ENCODE measurements at places on chromosomes 3 and 15.

- no peak for DNase-seq
Measured at GRCh38 chr3:33541918-33542317, 101.7 kb upstream of the UBP1 start.

GRCh38 chr3:32495085-32495484 lies 7.6 kb downstream of the CMTM6 start:
- DNase-seq, result no peak

DNA sequence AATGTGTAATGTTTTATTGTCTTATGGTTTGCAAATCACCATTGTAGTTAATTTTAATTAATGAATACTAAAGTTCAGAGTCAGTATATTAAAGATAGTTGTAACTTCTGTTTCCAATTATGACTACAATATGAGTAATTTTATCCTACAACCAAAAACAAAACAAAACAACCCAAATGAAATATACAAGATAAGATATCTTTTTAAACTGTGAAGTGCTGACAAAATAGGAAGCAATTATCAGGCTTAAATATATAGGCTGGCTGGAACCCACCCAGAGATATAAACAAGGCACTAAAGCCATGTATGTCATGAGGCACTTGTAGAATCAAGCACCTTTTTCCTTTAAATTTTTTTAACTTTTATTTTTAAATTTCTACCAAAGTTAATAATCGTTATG lies 108.6 kb upstream of the LRRFIP2 start:
- DNase-seq, result no peak

- DNase-seq, result no peak
Measured at GRCh38 chr3:155605571-155605970, 139.3 kb downstream of the PLCH1 start.

DNA sequence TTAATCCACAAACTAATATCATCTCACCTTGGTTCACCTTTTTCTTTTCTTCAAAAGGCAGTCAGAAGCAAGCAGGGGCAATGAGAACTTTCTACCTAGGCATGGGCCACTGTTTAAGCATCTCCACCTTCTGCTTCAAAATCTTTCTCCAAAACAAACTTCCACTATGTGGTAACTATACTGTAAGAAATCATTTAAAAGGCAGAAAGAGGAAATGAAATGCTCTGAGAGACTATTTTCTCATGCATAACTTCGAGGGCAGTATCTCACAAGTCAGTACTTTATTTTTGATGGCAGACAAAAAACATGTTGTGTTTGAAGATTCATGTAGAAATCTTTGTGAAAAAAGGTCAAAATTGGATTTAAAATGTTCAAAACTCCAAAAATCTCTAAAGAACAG lies 419.7 kb downstream of the ZBTB20 start:
- no peak for DNase-seq

DNA sequence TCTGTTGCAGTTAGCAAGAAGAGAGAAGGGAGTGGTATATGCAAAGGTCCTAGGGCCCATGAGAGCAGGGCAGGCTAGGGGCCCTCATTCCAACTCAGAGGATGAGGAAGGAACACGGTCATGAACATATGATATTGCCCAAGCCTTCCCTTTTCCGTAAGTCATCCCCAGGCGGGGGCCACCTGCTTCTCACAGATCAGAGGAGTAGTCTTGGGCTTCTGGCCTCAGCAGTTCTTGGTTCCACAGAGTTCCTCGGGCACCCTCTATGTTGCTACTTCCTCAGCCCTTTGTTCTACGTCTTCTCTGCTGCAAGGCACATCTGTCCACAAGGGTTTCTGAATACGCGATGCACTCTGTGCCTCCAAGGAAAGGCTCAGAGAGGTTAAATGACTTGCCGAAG lies 25.3 kb downstream of the EPHB3 start:
- no peak for DNase-seq

DNA sequence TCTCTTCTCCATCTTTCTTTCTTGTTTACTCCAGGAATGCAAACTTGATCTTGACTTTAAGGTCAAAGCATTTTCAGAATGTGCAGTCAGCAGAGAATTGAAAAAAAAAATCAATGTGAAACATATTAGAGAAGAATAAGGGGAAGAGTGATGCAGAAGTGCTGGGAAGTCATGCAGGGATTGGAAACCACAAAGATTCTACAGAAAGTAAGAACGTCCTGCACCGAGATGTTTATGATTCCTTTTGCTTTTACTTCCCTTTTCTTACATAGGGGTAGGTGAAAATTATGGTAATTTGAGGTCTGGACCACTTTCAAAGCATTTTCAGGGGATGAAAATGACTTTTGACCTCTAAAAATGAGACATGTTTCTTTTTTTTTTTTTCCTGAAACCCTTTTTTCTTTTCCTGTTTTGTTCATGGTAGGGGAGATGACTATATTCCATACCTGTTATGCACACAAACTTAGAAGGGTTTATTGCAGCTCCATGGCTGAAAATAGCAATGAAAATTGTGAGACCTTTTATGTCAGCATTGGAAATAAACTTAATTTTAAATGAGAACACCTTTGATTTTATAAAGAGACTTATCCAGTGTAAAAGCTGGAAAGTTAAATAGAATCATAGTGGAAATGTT lies 623.5 kb upstream of the TBL1XR1 start:
- no peak for DNase-seq

- no peak for DNase-seq
Measured at GRCh38 chr3:75242012-75242735, 422.0 kb upstream of the FRG2C start.

GRCh38 chr3:127005864-127006500 lies 23.1 kb downstream of the PLXNA1 start:
- DNase-seq, result no peak

GRCh38 chr3:14438262-14438661 lies 35.9 kb downstream of the SLC6A6 start:
- no peak for DNase-seq

- DNase-seq, result no peak
Measured at GRCh38 chr3:21995079-21995607, 244.1 kb upstream of the ZNF385D start.

GRCh38 chr3:66082679-66083078 lies 44.0 kb upstream of the MAGI1 start:
- DNase-seq, result no peak

GRCh38 chr3:62948921-62949320 lies 73.7 kb upstream of the CADPS start:
- DNase-seq, result no peak

DNA sequence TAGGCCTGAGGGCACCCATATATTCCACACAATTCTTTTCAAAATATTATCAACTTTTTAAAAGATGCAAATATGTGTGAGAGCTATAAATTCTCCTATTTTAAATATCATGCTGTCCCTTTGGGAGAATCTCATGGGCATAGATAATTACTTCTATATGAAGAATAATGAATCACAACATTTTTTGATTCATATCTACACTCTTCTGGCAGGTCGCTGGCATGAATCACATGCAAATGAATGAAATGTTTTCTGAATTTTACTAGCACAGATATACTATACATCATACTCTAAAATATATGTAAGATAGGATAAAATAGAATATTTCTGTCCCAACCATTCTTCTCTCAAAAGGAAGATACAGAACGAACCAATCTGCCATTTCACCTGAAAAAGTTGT lies 277.7 kb upstream of the KCNH8 start:
- DNase-seq, result no peak

- no peak for DNase-seq
Measured at GRCh38 chr3:38168151-38169026, 3.1 kb downstream of the OXSR1 start.

- DNase-seq, result peak; percentile 59
Measured at GRCh38 chr3:16600780-16601536, 4.3 kb downstream of the DAZL start.

DNA sequence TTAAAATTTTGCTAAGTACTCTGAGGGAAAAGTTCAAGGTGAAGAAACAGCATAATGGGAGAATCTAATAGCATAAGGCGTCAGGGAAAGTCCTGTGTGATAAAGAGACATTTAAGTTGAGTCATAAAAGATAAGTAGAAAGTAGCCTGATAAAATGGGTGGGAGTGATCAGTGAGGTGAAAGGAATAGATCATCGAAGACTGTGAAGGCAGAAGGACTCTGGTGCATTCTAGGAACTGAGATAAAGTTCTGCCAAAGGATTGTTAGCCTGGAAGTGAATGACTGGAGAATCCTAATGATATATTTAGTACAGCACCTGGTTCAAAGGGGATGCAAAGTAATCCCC lies 149.9 kb downstream of the CFAP20DC start:
- no peak for DNase-seq

GRCh38 chr3:179606534-179607085 lies 2.0 kb downstream of the NDUFB5 start:
- DNase-seq, result no peak

DNA sequence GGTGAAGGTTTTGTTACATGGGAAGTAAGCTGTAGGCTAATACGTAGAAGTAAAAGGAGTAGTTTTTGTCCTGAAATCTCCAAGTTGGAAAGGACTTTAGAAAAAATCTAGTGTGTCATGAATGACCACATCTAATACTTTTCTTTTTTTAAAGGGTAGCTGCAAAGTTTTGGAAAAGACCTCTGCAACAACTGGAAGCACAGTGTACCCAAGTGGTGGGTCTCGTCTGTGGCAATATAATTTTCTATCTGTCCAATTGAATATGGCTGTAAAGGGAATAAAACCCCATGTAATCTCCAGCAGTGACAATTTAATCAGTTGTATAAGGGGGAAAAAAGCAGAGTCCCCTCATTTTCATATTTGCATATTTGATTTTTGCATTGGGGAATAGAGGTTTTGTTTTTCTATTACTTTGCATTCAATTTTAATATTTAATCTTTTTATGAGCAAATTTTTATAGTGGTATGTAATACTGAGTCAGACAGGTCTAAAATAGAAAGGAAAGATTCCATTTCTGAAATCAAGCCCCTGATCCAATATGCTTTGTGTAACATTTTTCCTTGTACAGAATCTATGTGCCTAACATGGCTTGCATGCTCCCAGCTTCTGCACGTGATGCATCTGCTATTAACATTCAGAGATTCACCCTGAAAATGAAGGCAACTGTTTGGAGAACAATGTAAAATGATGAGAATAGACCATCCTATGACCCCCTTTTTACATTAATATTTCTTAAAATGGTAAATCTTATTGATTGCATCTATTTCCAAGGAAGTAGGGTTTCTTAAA lies 531.4 kb downstream of the ZIC1 start:
- no peak for DNase-seq

- no peak for DNase-seq
Measured at GRCh38 chr15:37016231-37016630, 84.1 kb downstream of the MEIS2 start.

DNA sequence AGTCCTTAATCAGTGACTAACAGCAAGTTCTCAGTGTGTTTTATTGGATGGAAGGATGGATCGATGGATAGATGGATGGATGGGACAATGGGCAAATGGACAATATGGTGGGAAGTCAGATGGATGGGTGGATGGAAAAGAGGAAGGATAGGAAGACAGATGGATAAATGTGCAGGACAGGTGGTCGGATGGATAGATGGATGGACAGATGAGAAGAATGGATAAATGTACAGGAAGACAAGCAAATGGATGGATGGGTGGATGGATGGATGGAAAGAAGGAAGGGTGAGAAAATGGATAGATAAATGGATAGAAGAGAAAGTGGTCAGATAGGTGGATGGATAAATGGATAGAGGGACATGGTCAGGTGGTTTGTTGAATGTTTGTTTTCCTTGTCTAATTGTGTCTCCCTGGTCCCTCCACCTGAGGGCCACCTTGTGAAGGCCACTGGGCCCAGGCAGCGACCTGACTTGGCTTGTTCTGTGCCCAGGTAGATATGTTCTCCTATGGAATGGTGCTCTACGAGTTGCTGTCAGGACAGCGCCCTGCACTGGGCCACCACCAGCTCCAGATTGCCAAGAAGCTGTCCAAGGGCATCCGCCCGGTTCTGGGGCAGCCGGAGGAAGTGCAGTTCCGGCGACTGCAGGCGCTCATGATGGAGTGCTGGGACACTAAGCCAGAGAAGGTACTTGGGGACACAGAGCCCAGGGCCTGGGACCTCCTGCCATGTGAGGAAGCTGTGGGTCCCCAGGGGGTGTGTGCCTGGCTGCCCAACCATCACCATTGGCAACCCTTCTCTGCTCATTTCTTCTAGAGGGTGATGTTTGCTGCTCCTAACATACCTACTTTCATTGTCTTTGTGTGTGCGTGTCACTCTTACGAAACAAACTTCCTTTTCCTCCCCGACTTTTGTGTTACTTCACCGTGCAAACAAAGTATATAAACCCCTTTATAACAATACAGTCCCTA lies 137.5 kb downstream of the LRRK1 start:
- no peak for DNase-seq

DNA sequence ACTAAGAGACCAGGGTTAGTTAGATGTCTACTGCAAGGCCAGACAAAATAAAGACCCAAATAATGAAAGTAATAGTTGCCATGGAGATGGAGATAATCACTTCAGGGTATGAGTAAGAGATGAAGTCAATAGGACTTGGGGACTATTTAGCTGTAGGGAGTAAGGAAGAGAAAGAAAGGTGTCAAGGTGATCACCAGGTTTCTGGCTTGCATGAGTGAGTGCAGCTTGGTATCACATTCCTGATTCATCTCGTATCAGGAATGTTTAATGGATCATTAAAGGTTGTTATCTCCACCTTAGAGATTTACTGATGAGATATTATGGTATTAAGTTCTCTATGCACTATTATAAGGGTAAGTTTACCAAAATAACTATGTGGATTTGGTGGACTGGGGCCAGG lies 357.4 kb upstream of the ATP11B start:
- DNase-seq, result no peak

DNA sequence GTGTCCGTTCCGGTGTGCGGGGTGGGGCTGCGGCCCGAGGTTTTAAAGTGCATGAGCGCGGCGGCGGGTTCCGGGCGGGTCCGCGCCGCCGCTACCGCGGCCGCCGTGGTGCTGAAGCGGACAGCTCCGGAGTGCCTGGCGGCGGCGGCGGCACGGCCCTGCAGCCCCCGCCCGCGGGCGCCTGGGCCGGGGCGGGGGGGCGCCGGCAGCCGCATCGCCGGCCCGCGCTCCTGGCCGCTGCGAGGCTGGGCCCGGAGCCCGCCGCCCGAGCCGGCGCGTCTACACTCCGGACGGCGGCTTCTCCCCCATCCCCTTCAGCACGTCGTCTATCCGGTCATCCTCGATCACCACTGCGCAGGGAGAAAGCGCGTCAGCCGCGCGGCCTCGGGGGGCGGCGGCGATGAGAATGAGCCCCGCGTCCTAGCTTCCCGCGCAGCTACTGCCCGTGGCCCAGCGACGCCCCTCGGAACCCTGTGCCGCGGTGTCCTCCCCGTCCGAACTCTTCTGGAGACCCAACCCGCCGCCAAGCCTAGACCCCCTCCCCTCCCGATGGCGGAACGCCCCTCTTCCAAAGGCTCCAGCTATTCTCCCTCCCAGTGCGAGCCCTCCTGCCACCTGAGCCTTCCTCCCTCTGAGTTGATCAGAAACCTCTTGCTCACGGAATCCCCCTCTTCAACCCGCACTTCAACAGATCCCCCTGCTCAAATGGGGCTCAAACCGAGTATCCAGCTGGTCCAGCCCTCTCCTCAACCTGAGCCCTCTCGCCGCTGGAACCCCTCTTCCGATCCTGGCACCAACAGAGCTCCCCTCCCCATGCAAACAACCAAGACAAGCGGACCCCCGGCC lies 1.3 kb downstream of the CAMK2N2 start:
- DNase-seq, result no peak

DNA sequence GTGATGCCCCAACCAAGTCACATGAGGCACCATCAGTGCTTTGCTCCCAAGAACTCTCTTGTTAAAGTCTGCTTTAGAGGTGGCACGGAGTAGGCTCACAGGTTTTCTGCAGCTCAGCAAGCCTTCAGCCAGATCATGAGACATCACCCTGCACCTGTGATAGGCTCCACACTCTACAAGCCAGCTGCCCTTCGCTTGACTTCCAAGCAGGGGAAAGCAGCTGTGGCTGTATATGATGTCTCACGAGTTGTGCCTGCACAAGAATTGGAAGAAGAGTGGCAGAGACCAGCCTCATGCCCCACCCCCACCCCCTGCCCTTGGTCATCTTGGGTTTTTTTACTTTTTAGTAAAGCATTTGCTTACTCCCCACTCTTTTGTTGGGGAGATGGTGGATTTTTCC lies 22.5 kb downstream of the MRPS11 start:
- DNase-seq, result no peak
